ENCODE measurements at places on chromosomes 6 and 20.

DNA sequence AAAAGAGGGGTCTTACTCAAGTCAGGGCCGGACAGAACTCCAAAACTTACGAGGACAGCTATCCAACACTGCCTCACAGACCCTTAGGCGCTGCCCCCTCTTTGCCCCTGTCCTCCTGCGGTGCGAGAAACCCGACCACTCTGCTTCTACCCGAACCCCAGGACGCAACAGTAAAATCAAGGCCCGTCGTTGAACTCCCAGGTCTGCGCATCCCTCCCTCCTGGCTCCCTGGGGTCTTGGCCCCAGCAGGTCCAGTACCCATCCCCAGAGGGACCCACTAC is 6.4 kb downstream of the OLIG3 start:
- no peak for DNase-seq

DNA sequence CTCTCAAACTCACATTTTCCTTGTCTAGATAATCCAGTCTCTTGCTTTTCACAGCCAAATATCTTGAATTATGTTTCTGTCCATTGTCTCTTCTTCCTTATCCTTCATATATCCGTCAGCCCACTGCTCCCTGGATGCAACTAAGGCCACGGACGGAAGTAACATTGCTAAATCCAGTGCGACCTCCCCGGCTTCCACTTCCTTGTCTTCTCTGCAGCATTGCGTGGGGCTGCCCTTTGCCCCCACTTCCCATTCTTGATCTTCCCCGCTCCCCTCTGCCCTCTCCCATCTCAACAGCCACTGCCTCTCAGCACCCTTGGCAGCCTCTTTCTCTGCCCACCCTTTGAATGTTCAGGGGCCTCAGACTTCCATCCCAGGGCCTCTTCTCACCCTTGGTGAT is 190.4 kb upstream of the UST start:
- DNase-seq, result peak; percentile 65

GRCh38 chr6:136230219-136230853 is 19.8 kb downstream of the MTFR2 start:
- no peak for DNase-seq

DNA sequence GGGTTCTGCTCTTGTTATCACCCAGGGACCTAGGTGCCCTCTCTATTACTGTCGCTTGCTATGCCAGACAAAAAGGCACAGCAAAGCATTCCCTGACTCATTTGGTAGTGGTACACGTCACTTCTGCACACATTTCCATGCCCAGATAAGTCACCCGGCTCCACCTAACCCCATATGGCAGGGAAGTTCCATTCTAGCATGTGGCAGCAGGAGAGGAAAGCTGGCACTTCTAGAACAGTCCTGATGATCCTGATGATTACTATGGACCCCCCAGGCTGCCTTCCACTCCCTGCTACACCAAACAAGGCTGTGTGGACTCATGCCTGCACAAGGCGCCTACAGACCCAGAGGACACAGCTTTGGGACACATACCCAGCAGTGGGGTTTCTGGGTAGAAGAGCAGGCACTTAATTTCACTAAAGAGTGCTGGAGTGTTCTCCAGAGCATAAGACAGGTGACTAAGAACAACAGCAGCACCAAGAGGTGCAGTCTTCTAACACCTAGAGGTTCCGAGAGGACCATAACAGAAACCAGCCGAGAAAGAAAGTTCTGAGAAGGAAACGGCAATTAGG is 53.5 kb upstream of the NELFCD start:
- DNase-seq, result no peak

GRCh38 chr6:138970159-138970558 is 17.9 kb downstream of the REPS1 start:
- DNase-seq, result no peak

DNA sequence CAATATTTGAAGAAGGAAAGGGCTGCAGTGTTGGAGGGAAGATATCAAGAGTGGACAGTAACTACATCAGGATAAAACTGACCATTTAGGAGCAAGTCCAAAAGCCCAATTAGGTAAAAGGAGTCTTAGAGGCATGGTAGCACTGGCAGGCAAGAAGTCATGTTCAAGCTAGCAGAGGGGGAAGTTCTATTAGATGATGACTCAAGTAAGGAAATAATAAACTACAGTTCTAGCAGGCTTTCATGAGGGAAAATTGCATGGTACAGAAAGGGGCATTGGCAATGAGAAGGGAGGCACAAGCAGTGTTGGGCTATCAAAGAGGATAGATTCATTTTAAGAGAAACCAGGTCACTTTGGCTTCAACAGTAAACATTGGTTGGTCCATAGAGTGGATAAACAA is 156.1 kb upstream of the PTPRK start:
- no peak for DNase-seq

DNA sequence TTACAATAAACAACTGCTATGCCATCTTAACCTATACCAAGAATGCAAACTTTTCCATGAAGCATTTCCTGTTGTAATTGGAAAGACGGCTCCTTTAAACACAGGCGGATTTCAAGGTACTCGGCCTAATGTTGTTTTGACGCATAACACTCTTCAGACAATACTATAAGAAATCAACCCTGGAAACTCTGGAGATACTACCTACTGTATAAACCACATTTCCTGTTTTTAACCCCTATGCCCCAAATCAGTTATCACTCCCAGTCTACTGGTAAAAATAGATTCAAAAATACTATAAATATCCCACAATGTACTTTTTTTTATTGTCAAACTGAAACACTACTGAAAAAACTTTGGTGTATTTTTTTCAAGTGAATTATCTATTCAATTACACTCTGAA is 118.1 kb downstream of the IRF4 start:
- DNase-seq, result no peak

DNA sequence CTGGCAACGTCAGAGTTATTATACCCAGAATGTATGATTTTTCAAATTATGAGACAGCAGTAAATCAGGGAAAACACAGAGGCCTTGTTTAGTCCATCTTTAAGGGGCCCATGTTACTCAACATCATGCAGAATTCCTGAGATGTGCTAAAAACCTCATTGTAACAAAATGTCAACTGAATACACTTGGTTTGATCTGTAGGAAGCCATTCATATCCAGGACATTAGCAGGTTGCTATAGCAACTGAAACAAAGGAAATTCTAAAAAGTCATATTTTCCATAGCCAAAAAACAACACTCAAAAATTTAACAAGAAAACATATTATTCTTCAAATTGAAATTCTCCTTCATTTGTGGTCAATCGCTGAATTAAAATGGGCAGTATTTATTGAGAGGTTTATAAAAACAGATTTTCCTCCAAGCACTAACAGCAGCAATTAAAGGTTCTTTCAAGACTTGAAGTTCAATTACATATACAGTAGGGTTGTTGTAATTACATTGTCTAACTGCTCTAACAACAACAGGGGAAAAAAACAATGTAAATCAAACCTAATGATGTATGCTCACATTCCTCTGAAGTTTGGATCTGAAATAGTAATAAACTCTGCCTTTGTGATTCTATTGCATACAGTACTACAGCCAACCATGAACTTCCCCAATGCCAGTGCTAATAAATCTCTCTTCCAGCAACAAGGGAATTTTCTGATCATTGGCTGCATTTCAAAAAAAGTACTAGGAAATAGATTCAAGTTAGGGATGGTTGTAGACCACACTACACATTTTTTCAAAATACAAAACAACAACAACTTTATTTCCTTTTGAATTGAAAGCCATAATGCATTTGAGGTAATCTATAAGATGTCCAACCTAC is 34.9 kb downstream of the COL12A1 start:
- DNase-seq, result no peak

GRCh38 chr20:45017281-45017680 is 51.0 kb downstream of the STK4 start:
- no peak for DNase-seq

DNA sequence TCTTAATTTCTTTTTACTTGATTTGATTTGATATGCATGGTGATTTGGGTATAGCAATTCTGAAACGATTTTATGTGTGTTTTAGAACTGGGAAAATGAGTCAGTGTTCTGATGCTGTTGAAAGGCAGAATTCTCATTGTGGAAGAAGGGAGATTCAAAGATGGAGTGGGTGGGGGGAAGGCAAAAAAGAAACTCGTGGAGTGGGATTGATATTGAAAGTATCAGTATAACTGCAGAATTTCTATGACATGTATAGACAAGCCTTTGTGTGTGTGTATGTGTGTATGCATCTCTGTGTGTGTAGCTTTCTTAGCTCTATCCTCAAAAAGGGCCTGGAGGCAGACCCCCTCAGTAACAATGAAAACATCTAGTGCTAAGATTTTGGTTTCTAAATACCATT is 184.3 kb upstream of the OLIG3 start:
- no peak for DNase-seq

GRCh38 chr6:158545043-158545966 is 14.6 kb upstream of the TMEM181 start:
- no peak for DNase-seq

- no peak for DNase-seq
Observed at GRCh38 chr6:106757722-106758467, 128.5 kb downstream of the QRSL1 start.

- DNase-seq, result no peak
Observed at GRCh38 chr6:15017261-15017660, 228.6 kb upstream of the JARID2 start.

DNA sequence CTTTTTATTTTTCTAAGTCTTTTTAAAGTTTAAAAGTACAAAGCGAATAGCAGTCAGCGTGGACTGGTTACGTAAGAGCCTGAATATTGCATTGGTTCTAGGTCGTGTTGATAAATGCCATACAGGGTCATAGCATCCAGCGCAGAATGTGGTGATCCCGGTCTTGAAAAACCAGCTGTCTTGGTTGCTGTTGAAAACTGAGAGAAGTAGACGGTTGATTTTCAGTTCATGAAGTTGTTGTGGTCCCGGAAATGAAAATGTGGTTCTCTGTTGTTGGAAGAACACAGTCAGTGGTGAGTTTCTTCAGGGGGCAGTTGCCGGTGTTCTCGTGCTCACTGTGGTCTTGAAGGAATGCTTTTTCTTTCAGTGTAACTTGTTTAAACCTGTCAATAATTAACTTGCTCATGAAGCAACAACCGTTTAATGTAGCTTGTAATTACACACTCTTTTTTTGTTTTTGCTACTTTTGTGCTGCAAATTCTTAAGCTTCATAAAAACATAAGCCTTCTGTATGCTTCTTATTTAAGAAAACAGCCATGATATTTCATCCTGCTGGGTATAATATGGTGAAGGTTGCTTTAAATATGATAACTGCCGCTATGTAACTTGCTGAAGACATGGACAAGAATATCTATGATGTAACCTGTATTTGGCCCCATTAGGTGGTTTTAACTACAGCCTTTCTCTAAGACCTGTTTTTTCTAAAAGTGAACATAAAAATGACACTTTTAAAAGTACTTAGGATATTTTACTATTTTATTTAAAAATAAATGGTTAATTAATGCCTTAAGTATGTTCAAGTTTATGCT is 64.8 kb upstream of the KIF25 start:
- no peak for DNase-seq

GRCh38 chr20:58978351-58979190 is 2.5 kb upstream of the NELFCD start:
- peak; percentile 42 for DNase-seq

DNA sequence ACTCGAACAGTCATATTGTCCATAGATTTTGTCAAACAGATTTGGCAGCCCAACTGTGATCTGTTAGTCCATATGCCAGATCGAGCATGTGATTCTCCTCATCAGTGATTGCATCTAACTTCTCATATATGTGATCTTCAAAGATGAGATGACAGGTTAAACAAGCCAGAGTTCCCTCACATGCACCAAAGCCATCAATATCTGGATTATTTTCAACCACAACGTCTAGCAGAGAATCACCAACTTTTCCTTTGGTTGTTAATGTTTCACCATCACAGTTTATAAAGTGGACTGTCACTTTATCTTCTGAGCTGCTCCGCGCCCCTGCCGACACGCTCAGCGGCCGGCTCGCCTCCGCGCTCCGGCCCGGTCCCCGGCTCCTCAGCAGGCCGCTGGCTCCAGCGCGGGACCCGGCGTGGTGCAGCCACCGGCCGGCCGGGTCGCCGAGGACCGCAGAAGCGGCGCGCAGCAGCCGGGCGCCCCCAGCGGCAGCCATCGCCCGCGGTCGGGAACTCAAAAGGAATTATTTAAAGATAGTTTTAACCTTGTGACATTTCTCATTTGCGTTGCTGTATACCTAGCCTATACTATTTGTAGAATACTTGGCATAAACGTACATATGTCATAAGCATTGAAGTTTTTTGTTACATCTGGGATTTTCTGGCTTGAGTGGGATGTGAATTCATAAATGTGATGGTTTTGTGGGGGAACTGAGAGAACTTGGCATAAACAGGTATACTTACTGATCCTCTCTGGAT is 40.1 kb upstream of the DYNLRB1 start:
- DNase-seq, result no peak

- no peak for DNase-seq
Observed at GRCh38 chr6:130620338-130620781, 206.8 kb upstream of the SMLR1 start.

GRCh38 chr20:2692036-2692885 is at the start of gene EBF4:
TSS of gene EBF4 (plus strand) at chr20:2692780. CDS start at chr20:2693646, 866 bp downstream.
- no peak for DNase-seq

DNA sequence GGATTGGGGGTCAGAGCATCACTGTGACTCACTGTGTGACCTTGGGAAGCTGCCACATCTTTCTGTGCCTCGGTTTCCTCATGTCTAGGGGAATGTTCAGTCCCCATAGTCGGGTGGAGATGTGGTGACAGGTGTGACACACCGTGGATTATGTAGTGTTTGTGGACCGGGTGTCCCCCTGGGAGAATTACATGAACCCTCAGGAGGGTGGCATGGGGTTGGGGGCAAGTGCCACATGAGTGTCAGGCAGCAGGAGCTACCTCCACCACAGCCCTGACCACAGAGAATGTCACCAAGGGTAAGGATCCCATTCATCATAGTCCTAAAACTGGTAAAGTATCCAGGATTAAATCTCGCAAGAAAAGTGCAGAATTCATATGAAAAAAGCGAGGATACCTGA is 23.2 kb downstream of the SUN5 start:
- DNase-seq, result no peak

DNA sequence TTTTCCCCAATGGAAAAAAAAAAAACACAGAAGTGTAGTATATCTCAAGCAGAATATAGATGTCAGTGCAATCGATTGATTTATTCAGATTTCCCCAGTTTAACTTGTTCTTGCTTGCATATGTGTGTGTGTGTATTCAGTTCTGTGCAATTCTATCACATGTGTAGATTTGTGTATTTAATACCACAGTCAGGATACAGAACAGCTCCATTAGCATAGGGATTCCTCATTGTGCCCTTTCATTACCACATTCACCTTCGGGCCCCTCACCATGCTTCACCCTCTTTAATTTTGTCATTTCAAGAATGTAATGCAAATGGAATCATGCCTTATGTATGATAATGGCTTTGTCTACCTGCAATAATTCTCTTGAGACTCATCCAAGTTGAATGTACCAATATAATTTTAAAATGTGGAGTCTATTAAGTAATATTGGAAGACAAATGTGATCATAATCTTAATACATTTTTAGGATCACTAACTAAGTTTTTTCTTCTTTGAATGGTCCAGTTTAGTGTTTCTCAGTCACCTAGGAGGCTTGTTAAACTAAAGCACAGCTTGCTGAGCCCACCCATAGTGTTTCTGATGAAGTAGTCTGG is 187.9 kb downstream of the TENT5A start:
- no peak for DNase-seq
